T-helper 22 cell (primary cell): ENCODE measurements at places on chromosomes 6 and 20.

DNA sequence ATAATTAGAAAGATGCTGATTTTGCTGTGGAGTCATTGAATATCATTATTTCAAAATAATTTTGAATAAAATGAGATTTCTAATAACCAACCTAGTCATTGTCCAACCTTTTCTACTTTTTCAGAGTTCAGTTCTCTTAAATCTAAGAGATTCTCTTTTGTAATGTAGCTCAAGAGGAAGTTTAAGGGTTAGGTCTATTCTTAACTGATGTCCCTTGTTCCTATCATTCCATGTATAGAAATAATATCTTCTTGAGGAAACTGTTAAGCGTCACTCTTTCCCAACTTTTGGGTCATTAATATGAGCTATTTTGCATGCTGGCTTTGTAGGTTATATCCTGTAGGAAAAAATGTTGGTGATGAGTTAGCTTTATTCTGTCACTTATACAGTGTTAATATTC is 27.0 kb downstream of the RNF144B start:
- no peak for DNase-seq

- no peak for DNase-seq
Observed at GRCh38 chr6:36752187-36752885, 54.7 kb downstream of the RAB44 start.

- peak; percentile 31 for DNase-seq
Observed at GRCh38 chr6:52362443-52363227, 684 bp downstream of the PAQR8 start.

DNA sequence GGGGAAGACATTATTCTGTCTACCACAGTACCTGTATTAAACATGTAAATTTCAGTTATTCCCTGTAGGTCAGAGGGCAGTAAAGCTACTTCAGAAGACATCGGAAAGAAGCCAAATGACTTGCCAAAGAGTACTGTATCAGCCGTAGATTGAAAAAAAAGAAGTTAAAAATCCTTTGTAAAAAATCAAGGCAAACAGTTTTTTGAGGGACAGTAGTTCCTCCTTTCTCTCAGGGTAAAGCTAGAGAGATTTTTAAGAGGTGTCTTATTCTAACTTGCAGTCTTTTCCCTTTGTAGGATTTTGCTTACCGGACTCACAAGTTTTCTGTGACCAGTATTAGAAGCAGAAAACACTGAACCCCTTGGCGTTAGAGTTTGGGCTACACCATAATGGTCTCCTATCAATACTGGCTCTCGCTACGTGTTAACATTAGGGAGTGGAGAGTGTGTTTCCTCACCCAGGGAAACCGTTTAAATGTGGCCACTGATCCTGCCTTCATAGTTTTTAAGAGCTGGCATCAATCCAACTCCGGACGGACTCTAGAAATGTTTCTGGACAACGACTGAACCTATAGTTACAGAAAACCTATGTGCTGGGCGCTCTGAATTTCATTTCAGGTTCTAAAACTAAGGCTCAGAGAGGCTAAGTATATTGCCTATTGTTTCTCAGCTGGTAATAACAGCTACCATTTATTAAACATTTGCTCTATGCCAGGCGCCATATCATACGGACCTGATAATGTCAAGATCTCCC is 1.3 kb upstream of the ASXL1 start:
- DNase-seq: no peak

DNA sequence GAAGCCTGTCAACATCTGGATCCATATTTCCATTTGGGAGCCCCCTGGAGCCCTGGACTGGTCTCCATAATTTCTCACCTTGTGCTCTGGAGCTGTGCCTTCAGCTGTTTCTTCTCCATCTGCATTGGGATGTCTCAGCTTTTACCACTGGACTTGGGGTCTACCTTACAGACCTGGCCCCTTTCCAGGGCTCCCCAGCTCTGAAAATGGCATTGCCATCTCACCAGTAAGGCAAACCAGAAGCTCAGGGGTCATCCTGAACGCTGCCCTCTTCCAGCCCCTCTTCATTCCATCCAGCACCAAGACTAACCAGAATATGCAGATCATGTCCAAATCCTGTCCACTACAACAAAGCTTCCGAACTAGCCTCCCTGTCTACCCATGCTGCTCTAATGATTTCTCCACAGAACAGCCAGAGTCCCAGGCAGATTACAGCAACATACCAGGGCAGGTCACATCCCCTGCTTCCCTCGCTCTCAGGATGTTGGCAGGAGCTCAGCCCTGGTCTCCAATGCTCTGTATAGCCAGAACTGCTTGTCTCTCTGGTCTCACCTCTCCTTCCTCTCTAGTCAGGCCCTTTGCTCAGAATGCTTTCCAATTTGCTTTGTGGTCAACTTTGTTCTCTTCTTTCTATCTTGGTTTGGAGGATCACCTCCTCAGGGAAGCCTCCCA is 17.7 kb upstream of the NNAT start:
- DNase-seq: no peak

GRCh38 chr6:91476000-91476399 is 889.1 kb upstream of the MAP3K7 start:
- no peak for DNase-seq

- DNase-seq: no peak
Observed at GRCh38 chr20:41309817-41310216, 7.7 kb downstream of the ZHX3 start.
